ENCODE measurements at places on chromosomes 2 and 18.

DNA sequence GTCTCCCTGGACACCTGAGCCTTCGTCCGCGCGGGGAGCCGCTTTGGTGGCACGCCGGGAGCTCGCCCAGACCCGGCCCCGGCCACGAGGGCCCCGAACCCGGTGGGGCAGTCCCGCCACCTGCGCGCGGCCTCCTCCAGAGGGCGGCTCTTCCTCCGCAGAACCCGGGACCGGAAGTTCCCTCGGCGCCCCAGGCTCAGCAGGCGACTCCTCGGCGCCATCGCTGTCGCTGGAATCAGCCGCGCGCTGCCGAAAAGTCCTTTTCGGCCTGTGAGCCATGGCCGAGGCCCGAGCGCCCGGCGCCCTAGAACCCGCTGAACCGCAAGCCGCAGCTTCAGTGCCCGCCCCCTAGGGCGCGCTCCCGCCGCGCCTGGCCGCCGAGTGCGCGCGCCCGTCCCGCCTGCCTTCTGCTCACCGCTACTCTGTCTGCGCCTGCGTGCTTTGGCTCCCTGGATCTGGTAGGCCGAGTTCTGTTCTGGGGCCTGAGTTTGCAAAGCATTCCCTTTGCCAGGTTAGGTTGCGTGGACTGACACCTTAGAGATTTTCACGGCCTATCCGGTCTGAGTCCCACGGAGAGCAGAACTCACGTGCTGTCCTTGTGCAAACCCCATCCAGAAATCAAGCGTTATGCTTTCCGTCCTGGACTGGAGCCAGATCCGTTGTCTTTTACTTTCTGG lies at the start of gene GCFC2:
GCFC2 (minus strand) TSS at position 339 of the 677 bp plus-strand sequence; CDS start at position 279, 60 bp downstream.
- peak; percentile 93 for DNase-seq

GRCh38 chr2:221851531-221852045 lies 279.5 kb upstream of the EPHA4 start:
- DNase-seq, result no peak

DNA sequence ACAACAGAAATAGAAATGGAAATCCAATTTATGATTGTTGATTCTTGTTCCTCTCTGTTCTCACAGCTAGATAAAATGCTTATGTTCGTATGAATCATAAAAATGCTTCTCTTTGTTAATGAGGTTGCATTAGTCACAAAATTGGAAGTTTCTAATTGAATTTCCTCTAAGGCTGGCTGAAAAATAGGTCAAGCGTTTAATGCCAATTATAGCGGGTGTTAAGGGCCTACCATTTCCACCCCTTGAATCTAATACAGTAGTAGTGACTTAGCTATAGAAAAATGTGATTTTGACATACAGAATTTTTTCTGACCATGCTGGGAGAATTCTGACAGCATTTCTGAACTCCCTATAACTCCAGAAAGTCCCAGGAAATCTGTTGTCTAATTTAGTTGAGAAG lies 107.1 kb downstream of the TTN start:
- DNase-seq, result no peak

GRCh38 chr2:3201281-3201680 lies 176.3 kb downstream of the EIPR1 start:
- no peak for DNase-seq

DNA sequence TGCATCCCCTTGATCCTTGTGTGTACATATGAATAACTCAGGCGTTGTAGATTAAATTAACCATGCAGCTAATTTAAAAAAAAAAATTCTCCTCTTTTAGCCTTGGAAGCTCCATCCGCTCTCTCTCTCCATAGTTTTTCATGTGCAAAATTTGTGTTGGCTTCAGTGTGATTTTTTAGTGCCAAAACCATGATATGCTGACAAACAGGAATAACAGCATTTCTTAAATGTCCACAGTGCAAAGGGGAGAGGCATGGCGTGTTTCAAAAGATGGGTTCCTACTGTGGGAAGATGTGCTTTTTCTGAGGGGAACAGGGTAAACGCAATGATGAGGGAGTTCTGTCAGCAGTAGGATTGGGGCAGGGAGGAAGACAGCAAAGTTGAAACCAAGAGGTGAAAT lies 247.0 kb downstream of the ICOS start:
- DNase-seq, result peak; percentile 6

All from body of pancreas (tissue), 4 donors.